NCI-H1930 (cell line): ENCODE measurements at places on chromosomes 1 and 21.

DNA sequence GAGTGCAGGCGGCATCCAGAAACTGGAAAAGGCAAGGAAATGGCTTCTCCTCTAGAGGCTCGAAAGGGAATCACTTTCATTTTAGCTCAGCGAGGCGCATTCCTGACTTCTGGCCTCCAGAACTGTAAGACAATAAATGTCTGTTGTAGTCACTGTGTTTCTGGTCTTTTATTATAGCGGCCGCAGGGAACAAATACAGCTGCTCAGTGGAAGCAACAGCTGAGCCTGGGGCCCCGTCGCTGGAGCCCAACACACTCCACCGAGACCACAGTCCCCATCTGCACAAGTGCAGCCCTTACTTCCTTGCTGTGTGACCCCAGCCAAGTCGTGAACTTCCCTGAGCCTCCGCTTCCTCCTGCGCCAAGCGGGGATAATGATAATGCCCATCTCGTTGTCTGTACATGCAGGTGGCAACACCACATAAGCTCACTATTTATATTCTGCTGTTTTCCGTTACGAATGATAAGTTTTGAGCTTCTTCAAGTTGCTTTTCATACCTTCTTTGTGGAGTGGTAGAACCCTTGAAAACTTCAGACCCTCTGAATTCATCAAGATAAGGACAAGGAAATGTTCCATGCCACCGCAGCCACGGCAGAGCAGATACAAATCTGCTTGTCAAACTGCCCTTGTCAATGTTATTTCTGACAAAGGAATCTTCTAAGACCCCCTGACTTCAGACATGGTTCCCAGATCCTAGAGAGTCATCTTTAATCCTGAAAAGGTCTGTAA lies 3.2 kb upstream of the LAPTM5 start:
- DNase-seq = no peak

DNA sequence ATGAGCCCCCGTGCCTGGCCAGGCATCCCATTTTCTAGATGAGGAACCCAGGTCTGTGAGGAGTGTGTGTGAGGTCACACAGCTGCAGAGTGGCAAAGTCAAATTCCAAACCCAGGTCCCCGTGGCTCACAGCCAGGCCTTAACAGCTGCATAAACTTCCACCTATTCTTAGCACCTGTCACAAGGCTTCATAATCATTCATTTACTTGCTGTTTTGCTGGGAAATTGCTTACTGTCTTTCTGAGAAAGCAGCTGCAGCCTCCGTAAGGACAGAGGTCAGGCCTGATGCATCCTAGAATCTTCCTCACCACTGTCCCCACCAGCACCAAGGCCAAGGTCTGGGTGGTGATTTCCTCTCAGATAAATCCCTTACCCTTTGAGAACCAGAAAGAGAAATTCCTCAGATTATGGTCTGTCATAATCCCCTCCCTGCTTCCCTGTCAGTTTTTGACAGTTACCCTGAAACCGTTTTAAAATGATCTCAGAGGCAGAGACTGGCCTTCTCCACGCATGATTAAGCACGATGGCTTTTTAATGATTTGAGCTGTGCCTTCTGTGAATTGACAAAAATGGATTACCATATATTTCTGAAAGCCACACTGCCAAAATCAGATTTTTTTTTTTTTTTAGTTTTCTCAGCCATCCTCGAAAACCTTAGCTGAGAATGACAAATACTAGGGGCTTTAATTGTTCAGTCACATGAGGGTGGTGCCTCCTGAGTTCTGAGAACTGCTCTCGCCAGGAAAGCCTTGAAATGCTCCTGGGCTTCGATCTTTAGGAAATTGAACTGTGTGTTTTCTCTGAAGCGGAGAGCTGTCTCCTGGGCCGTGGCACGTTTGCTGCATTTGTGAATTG lies 70.0 kb upstream of the SELENON start:
- DNase-seq = no peak

GRCh38 chr21:15054606-15055239 lies 10.1 kb downstream of the NRIP1 start:
- DNase-seq = no peak

DNA sequence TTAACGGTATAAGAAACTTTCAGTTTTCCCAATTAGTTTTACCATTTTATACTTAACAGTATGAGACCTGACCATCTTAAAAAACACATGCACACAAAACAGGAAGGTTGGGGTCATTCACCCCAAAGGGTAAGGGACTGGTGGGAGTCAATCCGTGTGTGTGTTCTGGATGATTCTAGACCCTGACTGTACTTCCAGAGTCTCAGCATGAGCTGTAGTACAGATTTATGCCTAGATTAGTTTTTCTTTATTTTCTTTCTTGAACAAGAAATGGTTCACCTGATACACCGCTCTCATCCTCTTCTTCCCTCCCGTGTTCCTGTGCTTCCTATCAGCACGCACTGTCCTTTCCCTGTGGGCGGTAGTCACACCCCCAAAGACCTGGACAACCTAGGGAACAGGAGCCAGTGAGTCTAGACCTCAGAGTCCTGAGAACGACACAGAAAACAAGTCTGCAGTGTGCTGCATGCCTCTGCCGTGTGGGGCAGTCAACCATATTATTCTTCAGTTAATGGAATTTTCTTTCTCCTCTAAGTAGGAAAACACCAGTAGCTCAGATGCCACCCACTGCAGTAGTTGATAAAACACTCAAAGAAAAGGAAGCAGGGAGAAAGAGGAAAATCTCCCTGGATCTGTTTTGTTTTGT lies 38.9 kb upstream of the MRPS6 start:
- DNase-seq = no peak

- DNase-seq = no peak
Observed at GRCh38 chr1:162370161-162370560, 6.5 kb downstream of the SPATA46 start.

DNA sequence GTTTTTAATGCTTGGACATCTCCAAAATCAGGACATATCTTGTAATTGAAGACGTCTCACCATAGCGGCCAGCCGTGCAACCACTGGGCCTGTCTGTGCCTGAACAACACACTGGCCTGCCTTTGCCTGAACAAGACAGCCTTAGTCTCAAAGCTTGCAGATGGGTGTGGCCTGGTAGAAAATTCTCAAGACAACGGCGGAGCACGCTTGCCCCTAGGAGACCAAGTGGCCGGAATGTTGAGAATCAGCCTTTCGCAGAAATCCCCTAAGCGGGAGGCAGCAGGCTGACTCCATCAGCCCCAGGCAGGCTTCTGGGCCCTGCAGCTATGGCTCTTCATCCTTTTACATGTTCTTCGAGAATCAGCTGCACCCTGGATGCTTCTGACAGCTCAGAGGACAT lies 98.0 kb upstream of the C1orf174 start:
- DNase-seq = no peak

GRCh38 chr21:46065914-46066551 lies 31.9 kb upstream of the COL6A2 start:
- DNase-seq = no peak

GRCh38 chr1:12618661-12618964 lies 603 bp upstream of the DHRS3 start:
- no peak for DNase-seq

GRCh38 chr1:225882694-225883615 lies 775 bp upstream of the TMEM63A start:
- DNase-seq = no peak

DNA sequence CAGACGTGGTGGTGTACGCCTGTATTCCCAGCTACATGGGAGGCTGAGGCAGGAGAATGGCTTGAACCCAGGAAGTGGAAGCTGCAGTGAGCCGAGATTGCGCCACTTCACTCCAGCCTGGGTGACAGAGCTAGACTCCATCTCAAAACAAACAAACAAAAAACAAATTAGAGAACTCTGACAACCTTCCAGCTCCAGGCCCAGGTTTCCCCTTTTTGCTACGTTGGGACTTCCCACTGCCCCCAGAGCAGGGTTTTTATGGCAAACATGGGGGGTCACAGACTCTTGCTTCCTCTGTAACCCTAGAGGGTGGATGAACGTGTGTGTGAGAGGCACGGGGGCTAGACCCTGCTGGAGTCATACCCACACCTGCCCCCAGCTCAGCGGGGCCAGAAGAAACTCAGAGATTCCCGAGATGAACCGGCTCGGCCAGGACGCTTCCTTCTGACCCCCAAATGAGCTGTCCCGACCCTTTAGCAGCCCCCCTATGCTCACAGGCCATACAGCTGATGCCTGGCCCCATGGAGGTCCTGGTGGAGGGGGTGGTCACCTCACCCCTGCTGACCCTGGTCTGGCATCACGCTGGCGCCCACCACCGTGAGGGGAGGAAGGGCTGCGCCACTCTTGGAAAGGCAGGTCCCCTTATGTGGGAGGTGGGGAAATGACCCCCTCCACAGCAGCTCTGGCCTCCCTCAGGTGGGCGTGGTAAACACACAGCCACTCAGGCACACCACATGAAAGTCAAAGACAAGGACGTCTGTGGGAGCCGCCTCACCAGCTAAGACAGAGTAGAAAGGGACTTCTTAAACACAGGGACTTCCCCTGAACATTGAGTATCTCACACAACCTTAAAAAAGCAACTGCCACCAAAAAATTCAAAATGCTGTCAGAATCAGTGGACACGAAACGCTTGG lies 7.1 kb downstream of the GPR157 start:
- no peak for DNase-seq

DNA sequence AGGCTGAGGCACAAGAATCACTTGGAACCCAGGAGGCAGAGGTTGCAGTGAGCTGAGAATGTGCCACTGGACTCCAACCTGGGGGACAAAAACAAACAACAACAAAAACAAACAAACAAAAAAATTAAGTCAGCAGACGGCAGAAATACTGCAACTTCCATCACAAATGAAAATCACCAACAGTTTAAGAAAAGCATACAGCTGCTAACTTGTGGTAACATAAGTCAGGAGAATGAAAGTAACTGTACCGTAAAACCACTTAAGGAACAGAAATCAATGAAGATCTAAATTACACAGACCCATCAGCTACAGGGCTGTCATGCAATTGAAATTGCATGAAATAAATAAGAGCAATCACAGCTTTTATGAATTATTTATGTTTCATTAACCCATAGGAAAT lies 25.0 kb downstream of the MCOLN2 start:
- DNase-seq = no peak

- no peak for DNase-seq
Observed at GRCh38 chr1:214324896-214325800, 44.2 kb downstream of the SMYD2 start.

DNA sequence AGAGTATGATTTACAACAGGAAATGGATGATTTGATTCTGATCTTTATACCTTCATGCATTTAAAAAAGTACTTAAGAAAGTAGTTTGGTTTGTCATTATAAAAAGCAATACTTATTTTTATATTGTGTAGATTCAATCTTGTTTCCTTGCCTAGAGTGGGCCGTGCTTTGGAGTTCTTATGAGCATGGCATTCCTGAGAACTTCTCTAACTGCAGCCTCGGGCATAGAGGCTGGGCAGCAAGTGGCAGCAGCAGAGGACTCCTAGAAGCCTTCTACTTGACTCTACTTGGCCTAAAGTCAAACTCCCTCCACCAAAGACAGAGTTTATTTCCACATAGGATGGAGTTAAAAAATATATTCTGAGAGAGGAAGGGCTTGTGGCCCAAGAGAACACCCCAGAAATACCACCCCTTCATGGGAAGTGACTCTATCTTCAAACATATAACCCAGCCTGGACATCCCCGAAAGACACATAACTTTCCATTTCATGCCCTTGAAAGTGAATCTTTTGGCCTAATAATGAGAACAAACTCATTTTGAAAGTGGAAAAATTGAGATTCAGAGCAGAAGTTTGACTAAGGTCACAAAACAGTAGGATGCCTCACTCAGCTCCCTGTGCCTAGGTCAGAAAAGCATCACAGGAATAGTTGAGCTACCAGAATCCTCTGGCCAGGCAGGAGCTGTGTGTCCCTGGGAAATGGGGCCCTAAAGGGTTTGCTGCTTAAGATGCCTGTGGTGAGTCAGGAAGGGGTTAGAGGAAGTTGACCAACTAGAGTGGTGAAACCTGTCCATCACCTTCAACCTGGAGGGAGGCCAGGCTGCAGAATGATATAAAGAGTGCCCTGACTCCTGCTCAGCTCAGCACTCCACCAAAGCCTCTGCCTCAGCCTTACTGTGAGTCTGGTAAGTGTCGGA lies at the start of gene IVL:
Gene IVL (plus strand): TSS at position 861 of the 916 bp plus-strand sequence. CDS start 1,252 bp downstream, outside the sequence.
- DNase-seq = no peak

GRCh38 chr1:76125473-76126219 lies 51.1 kb downstream of the ST6GALNAC3 start:
- no peak for DNase-seq

GRCh38 chr1:1021920-1022259 lies 2.0 kb downstream of the AGRN start:
- DNase-seq = no peak

GRCh38 chr1:156926175-156926574 lies 5.7 kb downstream of the LRRC71 start:
- DNase-seq = no peak

DNA sequence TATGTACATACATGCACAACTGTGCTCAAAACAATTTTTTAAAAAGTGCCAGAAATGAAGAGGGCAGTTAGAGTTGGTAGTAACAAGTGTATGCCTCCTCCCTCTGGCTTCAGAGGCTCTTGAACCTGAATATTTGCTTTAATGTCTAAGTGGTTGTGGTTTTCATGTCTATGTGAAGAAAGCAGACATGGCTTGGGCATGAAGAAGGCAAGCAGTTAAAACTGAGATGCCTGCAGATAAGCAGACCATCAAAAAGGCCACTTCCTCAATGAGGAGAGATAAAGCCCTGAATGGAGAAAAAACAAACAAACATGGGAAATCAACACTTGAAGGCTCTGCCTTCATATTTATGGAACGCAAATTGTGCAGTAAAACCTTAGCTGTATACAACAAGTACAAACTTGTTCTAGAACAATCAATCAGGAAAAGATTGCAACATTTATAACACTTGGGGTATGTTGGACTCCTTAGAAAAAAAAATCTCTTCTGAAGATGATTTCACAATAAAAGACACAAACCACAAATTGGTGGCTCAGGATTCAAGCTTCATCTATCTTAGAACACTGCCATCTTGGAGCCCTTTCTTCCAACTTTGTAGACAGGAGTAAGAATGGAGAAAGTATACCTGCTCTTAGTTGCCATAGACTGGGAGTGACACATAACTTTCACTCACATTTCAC lies 52.7 kb upstream of the PLA2G4A start:
- DNase-seq = no peak

DNA sequence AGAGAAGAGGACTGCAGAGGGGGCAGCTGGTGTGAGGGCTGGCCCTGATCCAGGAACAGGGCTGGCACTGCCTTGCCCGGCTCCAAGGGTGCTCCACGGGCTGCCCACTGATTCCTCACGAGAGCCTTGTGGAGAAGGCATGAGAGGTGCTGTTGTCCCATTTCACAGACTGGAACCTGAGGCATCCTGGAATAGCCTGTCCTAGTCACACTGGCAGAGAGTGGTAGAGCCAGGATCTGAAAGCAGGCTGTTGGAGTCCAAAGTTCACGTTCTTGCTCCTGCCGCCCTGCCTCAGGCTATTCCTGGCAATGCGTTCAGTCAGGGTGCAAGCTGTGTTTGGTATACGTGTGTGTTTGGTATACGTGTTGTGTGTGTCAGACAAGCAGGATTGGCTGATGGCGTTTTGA lies 1.8 kb downstream of the RER1 start:
- no peak for DNase-seq

- DNase-seq = no peak
Observed at GRCh38 chr1:65414538-65414937, 5.9 kb upstream of the LEPR start.

GRCh38 chr1:45952072-45952471 lies 148.7 kb downstream of the MAST2 start:
- DNase-seq = no peak

- DNase-seq = peak; percentile 65
Observed at GRCh38 chr1:15246960-15247614, at the start of gene FHAD1. Gene FHAD1 (plus strand): TSS chr1:15247223. CDS start chr1:15251785, 4,562 bp downstream.

- DNase-seq = peak; percentile 63
Observed at GRCh38 chr1:27045973-27046558, 33.4 kb upstream of the TENT5B start.
